CD4-positive, alpha-beta T cell treated with Interferon gamma for 1 hour (primary cell): ENCODE measurements at places on chromosomes 6 and 20.

- DNase-seq, result no peak
These were observed 276.3 kb downstream of the ADGRB3 start for GRCh38 chr6:68911334-68911733.

DNA sequence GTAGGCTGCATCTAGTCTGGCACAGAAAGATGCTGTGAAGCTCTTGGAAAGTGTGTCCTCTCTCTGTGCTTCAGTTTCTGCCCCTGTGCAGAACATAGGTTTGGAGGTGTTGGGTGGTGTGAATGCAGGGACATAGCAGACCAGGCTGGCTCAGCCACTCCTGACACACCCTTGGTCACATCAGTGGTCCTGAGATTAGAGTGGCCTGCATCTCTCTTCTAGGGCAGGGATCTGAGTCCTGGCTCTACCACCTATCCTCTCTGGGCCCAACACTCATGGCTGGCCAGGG, 10.1 kb upstream of the TLDC2 start:
- no peak for DNase-seq

GRCh38 chr20:10115021-10115420, 80.2 kb downstream of the ANKEF1 start:
- no peak for DNase-seq

DNA sequence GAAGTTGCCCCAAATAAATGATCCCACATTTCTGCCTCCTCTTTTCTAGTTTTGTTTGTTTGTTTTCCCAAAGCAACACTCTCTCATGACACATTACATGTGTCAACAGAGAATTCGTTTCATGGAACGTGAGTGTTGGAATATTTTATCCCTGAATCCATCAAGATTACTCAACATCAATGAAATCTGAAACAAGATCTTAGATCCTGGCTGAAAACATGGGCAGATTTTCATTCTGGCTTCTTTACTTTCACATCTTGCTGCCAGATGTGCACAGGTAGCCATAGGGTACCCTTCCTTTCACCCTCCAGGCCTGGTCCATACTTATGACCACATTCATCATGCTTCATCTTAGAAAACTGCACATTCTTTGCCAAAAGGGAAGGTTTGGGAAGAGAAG, 347.0 kb downstream of the DOK5 start:
- no peak for DNase-seq

DNA sequence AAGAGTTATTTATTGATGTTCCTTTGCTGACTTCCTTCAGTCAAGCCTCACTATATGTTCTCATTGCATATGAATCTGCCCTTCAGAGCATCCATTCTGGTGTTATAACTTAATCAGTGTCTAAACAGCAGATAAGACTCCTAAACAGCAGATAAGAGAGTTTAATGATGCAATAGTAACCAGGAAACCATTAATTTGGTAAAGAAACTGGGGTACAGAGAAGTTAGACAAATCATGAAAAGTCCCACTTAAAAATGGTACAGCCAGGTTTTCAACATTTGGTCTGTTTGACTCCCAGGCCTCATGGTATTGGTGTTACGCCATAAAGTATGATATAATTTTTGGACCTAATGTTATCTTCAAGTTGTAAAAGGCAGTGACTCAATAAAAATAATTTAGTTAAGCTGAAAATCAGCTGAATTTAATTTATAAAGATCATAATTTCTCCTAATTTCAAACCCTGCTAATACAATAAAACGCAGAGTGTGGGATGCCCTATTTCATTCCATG, 127.4 kb upstream of the DST start:
- DNase-seq, result no peak

DNA sequence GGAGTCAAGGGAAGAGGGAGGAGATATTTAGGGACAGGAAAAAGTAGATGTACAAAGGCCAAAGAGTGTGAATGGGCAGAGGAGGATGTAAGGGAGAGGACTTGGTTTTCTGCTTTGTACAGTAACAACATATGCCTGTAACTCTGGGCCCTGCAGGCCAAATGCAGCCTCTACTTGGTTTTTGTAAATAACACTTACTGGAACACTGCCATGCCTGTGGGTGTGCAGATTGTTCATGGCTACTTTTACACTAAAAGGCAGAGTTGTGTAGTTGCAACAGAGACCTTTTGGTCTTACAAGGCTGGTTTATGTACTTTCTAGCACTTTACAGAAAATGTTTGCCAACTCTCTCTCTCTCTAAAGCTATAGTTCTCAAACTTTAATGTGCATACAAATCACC, 157.1 kb downstream of the PHACTR1 start:
- no peak for DNase-seq

DNA sequence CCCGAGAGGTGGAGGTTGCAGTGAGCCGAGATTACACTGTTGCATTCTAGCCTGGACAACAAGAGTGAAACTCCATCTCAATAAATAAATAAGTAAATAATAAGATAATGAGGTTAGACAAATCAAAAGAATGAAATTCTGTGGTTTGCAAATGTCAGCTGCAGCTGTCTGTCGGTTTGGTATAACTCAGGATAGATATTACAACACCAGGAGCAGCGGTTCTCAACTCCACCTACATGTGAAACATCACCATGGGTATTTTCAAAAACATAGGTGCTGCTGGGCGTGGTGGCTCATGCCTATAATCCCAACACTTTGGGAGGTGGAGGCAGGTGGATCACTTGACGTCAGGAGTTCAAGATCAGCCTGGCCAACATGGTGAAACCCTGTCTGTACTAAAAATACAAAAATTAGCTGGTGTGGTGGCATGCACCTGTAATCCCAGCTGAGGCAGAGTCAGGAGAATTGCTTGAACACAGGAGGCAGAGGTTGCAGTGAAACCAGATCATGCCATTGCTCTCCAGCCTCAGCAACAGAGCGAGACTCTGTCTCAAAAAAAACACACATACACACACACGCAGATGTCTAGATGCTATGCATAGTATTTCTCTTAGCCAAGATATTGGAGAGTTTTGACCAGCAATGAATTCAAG, 126.1 kb upstream of the LAMP5 start:
- DNase-seq, result no peak

DNA sequence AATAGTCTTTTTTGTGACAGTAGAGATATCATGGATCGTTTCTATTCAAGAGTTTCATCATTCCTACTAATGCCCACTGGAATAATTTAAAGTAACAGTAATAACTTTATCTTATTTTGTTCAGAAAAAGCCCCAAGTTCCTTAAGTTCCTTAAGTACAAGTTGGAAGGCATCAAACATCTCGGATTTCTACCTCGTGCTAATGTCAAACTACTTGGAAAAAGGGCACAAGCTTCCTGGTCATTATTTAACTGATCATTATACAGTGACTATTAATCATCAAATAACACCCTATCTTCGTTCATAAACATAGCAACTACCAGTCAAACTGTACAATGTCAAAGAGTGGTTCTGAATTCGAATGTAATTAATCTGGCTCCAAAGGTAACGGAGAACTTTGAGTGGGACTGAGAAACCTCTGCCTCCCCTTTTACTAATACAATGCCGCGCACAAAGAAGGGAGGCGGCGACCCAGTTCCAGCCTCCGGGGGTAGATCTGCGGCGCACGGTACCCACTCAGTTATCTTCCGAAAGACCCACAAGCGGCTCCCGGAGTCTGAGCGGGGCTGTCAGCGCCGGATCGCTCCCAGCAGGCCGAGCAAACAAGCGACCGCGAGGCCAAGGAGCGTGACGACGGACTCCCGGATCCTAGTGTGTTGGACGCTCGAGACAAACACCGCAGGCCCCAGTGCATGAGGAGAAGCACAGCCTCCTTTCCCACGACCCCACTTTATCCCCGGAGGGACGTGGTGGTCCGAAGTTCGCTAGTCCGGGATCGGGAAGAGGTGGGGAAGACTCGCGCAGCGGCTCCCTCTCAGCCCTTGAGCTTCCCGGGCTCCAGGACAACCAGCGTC, 716 bp downstream of the SHPRH start:
- DNase-seq, result peak; percentile 25
